Fibroblast of skin of scalp (primary cell): ENCODE measurements at places on chromosomes 13 and 19.

GRCh38 chr19:5074407-5074806, 105.5 kb downstream of the KDM4B start:
- DNase-seq = no peak

GRCh38 chr13:52670726-52671125, 18.1 kb downstream of the SUGT1 start:
- DNase-seq = no peak

DNA sequence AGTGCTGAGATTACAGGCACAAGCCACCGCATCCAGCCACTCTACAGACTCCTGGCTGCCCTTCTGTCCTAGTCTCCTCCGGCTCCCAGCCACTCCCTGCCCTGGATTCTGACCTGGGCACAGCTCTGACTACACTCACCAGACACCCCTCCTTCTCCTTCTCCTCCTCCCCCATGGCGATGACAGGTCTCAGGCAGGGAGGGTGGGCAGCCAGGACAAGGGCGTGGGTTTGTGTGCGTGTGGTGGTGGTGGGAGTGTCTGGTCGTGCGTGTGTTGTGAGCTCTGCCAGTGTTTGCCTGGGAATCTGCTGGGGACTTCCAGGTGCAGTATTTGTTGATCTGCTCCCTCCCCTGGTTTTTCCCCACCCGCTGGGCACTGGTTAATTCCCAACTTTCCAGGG, 3.0 kb upstream of the NCCRP1 start:
- no peak for DNase-seq

DNA sequence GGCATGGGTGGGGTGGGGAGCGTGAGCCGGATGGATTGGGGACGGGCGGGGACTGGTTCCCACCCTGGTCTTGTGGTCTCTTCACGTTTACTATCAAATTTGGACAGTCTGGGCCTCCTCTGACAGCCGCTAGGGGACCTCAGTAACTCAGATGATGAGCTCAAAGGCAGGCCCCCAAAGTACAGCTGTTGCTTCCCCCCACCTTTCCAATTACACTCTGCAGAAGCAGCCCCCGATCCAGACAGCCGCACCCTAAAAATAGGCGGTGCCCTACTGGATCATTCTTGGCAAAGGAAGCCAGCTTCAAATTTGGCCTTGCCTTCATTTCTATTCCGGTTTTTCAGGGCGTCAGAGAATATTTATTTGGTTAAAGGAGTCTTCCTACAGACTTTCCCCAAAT, 1.9 kb upstream of the FOXO1 start:
- DNase-seq = no peak

DNA sequence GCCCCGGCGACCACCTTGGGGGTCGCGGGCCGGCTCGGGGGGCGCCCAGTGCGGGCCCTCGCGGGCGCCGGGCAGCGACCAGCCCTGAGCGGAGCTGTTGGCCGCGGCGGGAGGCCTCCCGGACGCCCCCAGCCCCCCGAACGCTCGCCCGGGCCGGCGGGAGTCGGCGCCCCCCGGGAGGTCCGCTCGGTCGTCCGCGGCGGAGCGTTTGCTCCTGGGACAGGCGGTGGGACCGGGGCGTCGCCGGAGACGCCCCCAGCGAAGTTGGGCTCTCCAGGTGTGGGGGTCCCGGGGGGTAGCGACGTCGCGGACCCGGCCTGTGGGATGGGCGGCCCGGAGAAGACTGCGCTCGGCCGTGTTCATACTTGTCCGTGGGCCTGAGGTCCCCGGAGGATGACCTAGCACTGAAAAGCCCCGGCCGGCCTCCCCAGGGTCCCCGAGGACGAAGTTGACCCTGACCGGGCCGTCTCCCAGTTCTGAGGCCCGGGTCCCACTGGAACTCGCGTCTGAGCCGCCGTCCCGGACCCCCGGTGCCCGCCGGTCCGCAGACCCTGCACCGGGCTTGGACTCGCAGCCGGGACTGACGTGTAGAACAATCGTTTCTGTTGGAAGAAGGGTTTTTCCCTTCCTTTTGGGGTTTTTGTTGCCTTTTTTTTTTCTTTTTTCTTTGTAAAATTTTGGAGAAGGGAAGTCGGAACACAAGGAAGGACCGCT, 729 bp downstream of the STK11 start:
- no peak for DNase-seq
